ENCODE measurements at places on chromosomes 3 and 15. TPM values are rescaled to one million over a fixed set of nuclear protein-coding genes. Genes with fewer than 3 reads are reported as not detected.

ARPP21 gene
- not detected for total RNA-seq

DNA sequence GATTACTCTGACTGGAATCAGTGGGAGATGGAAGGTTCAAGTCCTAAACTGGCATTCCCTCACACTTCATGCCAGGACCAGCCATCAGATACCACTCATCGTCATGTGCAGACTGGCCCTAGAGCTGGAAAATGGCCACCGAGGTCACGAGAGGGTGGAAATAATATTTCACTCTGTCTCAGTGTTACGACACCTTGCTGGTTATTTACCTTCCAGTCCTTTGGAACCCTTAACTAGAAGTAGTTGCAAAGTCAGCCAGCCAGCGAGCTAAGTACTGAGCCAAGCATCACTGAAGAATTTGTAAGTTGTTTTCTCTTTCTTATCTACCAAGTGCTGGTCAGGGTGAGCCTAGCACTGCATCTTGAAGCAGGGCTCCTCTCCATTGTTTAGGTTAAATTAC, 309.9 kb upstream of the RASGRP1 start:
- DNase-seq, result no peak

DNA sequence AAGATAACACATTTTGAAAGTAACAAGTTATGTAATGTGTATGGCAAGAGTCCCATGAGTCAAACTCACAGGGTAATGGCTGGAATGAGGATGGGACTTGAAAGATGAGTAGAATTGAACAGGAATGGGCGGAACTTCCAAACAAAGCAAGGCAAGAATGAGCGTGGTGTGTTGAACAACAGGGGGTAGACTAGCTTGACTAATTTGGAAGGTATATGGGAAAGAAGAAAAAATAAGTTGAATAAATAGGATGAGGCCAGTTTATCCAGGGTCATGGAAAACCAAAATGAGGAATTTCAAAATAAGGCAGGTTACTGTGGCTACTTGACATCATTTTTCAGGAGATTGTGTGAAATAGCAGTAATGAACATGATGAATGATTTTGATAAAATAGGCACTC, 2.5 kb upstream of the DPH6 start:
- no peak for DNase-seq

- DNase-seq, result no peak
These were observed 159.6 kb upstream of the IL12A start for GRCh38 chr3:159829056-159829455.

GRCh38 chr3:67362686-67363085, 291.7 kb downstream of the SUCLG2 start:
- no peak for DNase-seq

DNA sequence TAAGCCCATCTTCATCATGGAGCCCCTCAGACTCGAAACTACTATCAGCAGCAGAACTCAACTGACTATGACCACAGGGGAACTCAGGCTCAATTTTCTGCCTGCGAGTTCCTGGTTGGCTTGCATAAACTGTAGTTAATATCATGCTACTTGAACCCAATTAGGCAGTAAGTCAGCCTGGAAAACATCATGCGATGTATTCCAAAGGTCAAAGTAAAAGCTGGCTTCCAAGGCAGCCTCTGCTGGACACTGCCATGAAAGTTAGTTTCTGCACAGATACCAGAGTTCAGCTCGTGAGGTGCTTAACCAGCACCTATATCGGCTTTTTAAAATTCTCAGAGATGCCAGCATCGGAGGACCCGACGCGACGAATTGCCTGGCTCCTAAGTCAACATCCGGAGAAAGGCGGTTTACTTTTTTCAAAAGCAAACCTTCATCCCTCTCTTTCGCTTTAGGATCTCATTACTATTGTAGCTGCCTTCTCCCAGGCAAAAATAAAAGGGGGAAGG, 3.8 kb downstream of the ANP32A start:
- DNase-seq, result peak; percentile 62

DNA sequence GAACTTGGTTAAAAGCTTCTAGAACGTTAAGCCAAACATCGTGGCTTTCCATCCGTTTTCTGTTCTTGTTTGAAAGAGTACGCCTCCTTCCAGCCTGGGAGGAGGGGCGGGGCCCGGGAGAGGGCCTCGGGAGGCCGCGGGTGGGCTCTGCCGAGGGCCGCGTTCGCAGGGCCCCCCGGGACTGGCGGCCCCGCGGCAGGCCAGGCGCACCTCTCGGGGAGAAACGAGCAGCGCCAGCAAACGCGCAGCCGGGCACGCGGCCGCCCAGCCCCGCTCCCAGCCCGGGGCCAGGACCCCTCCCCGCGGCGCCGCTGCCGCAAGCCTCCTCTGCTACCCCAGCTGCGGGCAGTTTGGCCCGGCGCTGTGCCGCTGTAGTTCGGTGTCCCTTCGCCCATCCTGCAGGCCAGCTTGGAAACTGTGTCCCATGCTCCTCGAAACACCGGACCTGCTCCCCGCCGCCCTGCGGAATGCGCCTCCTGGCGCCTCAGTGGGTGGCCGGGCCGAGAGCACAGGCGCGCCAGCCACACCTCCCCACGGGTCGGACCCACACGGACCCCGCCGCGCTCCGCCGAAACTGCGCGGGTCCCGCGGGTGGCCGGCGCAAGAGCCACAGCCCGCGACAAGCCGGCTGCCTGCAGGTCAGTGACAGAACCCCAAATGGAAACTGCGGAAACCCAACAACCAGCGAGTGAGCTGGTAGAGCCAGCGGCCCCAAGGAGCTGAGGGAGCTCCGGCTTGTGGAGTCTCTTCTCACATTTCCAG, 2.3 kb downstream of the OCA2 start:
- DNase-seq, result no peak

GRCh38 chr3:150215616-150216015, 192.5 kb upstream of the TSC22D2 start:
- no peak for DNase-seq

HESX1 gene
- 1.7 TPM for total RNA-seq

- peak; percentile 43 for DNase-seq
These were observed 279.0 kb upstream of the VEPH1 start for GRCh38 chr3:157782236-157782635.

GOLGA8J gene
- not detected for total RNA-seq

DNA sequence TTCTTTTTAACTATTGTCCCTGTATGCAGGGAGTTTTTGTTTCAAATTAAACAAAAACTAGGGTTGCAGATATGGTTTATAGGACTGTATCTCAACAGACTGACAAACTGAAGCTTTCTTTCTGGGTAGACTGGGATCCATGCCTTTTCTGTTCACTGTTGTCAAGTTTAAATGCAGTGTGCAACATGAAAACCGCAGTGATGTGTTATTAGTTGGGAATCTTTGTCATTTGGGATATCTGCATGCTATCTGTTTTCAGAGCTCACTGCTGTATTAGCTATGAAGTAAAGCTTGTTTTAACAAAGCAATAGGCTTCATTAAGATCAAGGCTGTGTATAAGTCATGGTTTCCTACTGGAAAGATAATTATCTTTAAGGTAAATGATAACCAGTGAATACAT, 21.4 kb upstream of the MCF2L2 start:
- DNase-seq, result no peak

GRCh38 chr15:31261266-31262142, 65.1 kb upstream of the KLF13 start:
- DNase-seq, result no peak

RSL24D1 gene
- total RNA-seq, result 115 TPM

ADAMTS9 gene
- total RNA-seq, result 9.1 TPM

LIPC gene
- total RNA-seq, result 4.0 TPM

GRCh38 chr3:180358179-180358578, 243.8 kb upstream of the TTC14 start:
- no peak for DNase-seq

- DNase-seq, result no peak
These were observed 98.8 kb downstream of the XXYLT1 start for GRCh38 chr3:195172039-195172684.

LRRC31 gene
- total RNA-seq, result 0.98 TPM

DNA sequence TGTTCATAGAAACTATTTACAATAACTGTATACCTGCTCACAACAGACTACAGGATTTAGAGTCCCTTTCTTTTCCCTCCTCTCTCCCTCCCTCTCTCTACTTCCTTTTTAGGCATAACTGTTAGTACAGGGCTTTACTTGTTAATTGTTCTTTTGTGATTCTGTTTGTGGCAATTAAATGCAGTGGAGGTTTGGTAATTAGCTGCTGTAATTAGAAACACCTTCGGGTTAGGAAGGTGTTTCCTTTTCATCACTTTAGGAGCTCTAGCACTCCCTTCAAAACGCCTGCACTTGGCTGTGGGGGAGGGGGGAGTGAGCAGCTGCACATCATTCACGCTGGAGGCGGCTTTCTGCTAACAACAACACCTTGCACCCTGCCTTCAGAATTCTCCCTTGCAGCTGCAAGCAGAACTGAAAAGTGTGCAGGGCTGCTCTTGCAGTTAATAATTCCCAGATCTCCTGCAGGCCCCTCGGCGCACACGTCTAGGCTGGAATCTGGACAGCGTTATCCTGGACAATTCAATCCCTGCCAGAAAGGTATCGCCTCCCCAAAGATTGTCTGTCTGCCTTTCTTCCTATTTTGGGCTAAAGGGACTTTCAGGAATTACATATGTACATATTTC, 242.6 kb upstream of the RGMA start:
- DNase-seq, result no peak

NEO1 gene
- 6.1 TPM for total RNA-seq

- DNase-seq, result peak; percentile 26
These were observed 122.3 kb downstream of the ATP1B3 start for GRCh38 chr3:141998669-141999290.

DNA sequence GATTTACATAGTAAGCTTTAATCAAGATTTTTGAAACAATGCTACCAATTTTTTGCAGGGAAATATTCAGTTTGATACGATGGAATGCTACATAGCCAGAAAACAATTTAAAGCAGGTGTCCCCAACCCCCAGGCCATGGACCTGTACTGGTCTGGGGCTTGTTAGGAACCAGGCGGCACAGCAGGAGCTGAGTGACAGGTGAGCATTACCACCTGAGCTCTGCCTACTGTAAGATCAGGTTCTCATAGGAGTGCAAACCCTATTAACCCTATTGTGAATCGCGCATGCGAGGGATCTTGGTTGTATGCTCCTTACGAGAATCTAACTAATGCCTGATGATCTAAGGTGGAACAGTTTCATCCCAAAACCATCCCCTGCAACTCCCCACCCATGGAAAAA, 322.6 kb upstream of the NECTIN3 start:
- DNase-seq, result no peak

GRCh38 chr15:33778852-33779251, 189.4 kb upstream of the CHRM5 start:
- DNase-seq, result no peak

TRH gene
- not detected for total RNA-seq

- DNase-seq, result no peak
These were observed 304.0 kb downstream of the ZNF385D start for GRCh38 chr3:21446945-21447475.

DNA sequence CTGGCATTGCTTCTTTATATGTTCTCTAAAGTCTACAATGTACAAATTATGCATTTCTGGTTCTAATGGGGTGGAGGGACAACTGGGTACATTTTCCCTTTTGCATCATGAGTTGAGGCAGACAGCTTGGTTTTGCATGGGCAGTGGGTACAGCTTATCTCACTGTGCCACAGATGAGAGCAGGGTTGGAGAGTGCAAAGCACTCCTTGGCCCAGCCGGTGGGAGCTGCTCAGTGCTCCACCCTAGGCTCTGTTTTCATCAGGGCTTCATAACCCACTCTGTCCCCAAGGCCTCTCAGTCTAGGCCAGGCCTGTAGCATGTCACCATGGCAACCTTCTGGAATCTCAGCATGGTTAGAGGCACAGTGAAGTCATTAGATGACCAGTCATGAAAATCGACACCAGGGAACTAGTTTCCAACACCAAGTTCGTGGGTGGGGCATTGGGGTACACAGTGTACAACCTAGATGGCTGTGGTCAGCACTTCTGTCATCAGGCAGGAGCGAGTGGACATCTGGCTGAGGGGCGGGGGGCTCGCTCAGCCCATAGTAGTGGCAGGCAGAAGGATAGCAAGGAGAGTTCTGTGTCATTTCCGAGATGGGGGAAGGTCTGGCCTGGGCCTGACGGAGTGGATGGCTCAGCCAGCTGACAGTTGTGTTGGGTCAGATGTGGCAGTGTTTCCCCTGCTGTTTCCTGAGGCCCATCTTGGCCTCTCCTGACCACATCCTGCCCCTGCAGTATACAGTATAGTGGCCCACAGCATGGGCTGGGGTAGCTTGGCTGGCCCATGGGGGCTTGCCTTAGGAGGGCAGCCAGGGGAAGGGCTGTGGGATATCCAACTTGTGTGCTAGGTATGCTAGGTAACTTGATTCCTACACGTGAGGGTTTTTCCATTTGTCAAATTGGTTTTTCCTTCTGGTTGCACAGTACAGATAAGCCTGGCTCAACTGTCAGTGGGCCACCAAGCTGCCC, 75.7 kb upstream of the PRR23C start:
- peak; percentile 30 for DNase-seq

- no peak for DNase-seq
These were observed 33.1 kb upstream of the ALDH1L1 start for GRCh38 chr3:126213379-126214028.

DNA sequence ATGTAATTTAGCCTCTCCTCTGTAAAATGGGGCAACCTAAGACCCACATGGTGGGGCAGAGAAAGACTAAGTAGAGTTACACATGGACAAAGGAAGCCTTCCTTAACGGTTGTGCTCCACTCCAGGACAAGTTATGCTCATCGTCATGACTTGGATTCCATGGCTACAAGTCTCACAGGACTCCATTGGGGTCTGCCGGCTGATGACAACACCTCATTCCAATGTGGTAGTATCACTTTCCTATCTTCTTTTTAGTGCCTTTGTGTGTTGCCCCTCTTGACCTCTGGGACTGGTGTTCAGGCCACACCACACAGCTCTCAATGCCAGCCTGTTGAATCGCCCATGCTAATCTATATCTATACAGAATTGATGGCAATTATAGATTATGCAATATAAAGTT, 181.3 kb upstream of the WNT5A start:
- no peak for DNase-seq

NEK11 gene
- total RNA-seq, result 4.0 TPM

GRCh38 chr15:73318463-73319351, 50.1 kb downstream of the HCN4 start:
- no peak for DNase-seq

GRCh38 chr3:64196236-64196929, 28.9 kb downstream of the PRICKLE2 start:
- no peak for DNase-seq

DNA sequence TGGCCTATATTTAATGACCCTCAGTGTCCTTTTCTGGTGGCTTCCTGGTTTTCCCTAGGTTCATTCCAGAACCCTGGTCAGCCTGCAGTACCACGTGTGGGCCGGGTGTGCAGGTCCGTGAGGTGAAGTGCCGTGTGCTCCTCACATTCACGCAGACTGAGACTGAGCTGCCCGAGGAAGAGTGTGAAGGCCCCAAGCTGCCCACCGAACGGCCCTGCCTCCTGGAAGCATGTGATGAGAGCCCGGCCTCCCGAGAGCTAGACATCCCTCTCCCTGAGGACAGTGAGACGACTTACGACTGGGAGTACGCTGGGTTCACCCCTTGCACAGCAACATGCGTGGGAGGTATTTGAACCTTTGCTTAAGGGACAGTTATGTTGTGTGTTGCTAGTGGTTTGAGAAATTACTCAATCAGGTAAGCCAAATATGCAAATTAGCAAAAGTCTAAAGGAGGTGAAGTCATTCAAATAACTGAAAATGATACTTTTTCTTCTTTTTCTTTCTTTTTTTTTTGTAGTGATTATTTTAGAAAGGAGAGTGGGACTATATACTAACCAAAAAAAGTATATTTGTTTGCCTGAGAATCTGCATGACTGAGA, 259.2 kb downstream of the ADAMTSL3 start:
- DNase-seq, result no peak

- DNase-seq, result peak; percentile 31
These were observed 5.6 kb downstream of the SERPINI1 start for GRCh38 chr3:167740961-167741587.
